Endothelial cell (in vitro differentiated cells): ENCODE measurements at places on chromosomes 12 and 14. TPM values are rescaled to one million over a fixed set of nuclear protein-coding genes. Genes with fewer than 3 reads are reported as not detected.

DNA sequence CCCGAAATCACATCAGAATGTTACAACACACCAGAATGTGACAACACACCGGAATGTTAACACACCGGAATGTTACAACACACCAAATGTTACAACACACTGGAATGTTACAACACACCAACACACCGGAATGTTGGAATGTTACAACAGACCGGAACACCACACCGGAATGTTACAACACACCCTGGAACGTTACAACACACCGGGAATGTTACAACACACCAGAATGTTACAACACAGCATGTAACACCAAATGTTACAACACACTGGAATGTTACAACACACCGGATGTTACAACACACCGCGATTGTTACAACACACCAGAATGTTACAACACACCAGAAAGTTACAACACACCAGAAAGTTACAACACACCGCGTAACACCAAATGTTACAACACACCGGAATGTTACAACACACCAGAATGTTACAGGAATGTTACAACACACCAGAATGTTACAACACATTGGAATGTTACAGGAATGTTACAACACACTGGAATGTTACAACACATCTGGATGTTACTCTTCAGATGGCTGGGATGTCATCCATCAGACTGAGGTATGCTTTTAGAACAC lies 21.1 kb downstream of the CHFR start:
- H3K36me3 ChIP-seq: peaks cover 43% of the 10 kb centered on the region
- no peak overlapping the region for H3K4me3 ChIP-seq
- H3K27me3 ChIP-seq: peaks cover 3% of the 10 kb centered on the region
- H3K27ac ChIP-seq: peak overlapping the region; percentile 12

The RNU4-1 gene
- 6,066 TPM for total RNA-seq

The ALX1 gene
- 3.1 TPM for total RNA-seq

DNA sequence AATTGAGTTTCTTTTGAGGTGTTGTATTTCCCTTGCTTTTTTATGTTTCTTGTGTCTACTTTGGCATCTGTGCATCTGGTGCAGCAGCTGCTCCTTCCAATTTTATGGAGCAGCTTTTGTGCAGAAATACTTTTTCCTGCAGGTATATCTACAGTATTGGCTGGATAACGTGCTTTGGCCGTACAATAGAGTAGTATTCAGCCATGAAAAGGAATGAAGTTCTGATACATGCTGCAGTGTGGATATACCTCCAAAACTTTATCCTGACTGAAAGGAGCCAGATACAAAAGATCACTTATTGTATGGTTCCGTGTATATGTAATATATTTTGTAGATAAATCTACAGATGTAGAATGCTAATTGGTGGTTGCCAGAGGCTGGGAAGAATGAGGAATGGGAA lies 74.6 kb downstream of the ERC1 start:
- H3K4me1 ChIP-seq: peaks cover 3% of the 10 kb centered on the region
- H3K27me3 ChIP-seq: peaks cover 8% of the 10 kb centered on the region
- no peak overlapping the region for H3K27ac ChIP-seq
- H3K36me3 ChIP-seq: peaks cover 13% of the 10 kb centered on the region

DNA sequence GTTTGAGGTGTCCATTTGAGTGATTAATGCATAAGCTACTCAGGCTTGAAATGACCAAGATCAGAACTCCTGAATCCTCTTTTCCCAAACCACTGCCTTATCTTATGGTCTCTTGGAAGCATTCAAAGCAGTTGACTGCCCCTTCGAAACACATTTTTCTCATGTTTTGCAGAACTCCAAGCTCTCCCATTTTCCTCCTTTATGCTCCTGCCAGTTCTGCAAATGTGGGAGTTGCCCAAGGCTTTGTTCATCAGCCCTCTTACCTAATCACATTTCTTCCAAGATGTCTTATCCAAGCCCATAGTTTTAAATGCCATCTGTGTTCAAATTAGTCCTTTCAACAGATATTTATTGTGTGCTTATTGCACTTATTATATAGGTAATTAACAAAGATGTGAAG lies 1.8 kb upstream of the DNAAF2 start:
- peak overlapping the region; percentile 15 for H3K4me3 ChIP-seq
- H3K36me3 ChIP-seq: peaks cover 17% of the 10 kb centered on the region
- DNase-seq: no peak
- H3K27ac ChIP-seq: peak overlapping the region; percentile 16
- peaks cover 19% of the 10 kb centered on the region for H3K27me3 ChIP-seq

The PTCSC3 gene
- not detected for total RNA-seq

- H3K36me3 ChIP-seq: no peaks in the 10 kb centered on the region
- peaks cover 4% of the 10 kb centered on the region for H3K4me1 ChIP-seq
- H3K27me3 ChIP-seq: peaks cover 1% of the 10 kb centered on the region
Measured at GRCh38 chr14:94659256-94659655, 47.1 kb downstream of the SERPINA3 start.
